Small intestine (tissue), 16 donors: ENCODE measurements at places on chromosomes 7 and 10.

GRCh38 chr7:128094686-128095085 lies 63.4 kb upstream of the LRRC4 start:
- DNase-seq, result no peak

DNA sequence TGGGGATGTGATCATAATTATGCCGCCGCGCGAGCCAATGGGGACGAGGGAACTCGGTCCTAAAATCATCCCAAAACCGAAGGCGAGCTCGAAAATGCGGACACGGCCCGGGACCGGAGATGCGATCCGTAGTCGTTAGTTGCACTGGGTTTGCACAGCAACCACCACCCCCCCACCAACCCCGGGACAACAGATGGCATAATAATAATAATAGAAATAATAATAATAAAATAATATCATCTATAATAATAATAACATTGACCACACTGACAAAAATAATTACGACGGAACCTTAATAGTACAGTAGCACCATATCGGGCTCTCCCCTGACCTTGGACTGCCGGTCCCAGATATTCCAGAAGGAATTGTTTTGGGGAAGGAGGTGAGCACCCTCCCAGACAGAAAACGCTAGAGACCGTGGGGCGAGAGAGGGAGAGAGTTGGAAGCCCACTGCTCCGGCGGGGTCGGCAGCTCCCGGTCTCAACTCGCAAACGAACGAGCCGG lies 1.1 kb upstream of the EMX2 start:
- DNase-seq, result no peak

DNA sequence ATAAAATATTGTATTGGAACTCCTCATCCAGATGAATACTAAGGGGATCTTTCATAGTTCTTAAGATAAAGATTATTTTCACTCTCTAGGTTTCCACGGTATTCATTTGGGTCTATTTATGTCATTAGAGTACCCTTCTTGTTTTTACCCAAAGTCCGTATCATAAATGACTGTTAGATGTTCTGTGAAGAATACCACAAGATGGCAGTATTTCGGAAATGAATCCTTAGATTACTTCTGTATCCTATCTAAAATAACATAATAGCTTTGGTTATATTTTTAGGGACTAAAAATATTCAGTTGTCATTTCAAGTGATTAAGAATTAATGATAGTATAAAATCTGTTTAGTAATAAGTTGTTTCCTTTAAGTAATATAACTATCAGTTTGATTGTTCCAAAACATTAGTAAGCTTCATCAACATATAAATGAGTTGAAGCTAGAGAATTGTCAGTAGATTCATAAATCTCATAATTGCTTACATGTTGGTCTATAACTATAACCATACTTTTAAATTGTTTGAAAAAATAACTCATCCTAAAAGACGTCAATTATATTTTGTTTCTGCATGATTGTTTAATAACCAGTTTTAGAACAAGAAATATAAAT lies 337.5 kb upstream of the KCND2 start:
- peak; percentile 18 for DNase-seq

GRCh38 chr7:91565499-91566401 lies 301.5 kb downstream of the FZD1 start:
- DNase-seq, result no peak

DNA sequence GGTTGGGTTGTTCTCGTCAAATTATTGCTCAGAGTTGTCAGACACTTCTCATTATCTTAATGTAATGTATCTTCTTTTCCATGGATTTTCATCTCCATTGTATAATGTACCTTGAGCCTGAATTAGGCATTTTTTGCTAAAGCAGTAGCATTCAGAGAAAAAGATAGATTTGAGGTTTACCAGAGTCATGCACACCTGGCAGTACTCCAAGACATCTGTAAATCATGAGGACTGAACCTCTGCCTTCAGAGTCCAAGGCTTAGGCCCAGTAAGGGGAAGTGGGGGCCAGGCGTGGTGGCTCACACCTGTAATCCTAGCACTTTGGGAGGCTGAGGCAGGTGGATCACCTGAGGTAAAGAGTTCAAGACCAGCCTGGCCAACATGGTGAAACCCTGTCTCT lies 624.3 kb upstream of the MBL2 start:
- DNase-seq, result no peak

GRCh38 chr7:41447450-41448042 lies 255.3 kb downstream of the INHBA start:
- no peak for DNase-seq

GRCh38 chr10:44467900-44468299 lies 83.0 kb upstream of the CXCL12 start:
- no peak for DNase-seq

GRCh38 chr7:107130487-107131220 lies 38.1 kb upstream of the HBP1 start:
- DNase-seq, result no peak

DNA sequence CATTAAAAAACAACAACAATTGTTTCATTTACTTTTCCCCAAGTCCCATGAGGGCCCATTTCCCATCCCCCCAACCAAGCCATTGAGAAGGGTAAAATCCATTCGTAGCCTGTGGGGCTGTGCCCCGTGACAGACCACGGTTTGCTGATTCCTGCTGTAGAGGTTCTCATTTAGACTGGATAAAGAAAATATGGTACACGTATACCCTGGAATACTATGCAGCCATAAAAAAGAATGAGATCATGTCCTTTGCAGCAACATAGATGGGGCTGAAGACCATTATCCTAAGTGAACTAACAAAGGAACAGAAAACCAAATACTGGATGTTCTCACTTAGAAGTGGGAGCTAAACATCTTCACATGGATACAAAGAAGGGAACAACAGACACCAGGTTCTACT lies 44.9 kb downstream of the ZNF783 start:
- DNase-seq, result no peak

GRCh38 chr7:2860627-2861133 lies 16.6 kb upstream of the GNA12 start:
- peak; percentile 79 for DNase-seq

DNA sequence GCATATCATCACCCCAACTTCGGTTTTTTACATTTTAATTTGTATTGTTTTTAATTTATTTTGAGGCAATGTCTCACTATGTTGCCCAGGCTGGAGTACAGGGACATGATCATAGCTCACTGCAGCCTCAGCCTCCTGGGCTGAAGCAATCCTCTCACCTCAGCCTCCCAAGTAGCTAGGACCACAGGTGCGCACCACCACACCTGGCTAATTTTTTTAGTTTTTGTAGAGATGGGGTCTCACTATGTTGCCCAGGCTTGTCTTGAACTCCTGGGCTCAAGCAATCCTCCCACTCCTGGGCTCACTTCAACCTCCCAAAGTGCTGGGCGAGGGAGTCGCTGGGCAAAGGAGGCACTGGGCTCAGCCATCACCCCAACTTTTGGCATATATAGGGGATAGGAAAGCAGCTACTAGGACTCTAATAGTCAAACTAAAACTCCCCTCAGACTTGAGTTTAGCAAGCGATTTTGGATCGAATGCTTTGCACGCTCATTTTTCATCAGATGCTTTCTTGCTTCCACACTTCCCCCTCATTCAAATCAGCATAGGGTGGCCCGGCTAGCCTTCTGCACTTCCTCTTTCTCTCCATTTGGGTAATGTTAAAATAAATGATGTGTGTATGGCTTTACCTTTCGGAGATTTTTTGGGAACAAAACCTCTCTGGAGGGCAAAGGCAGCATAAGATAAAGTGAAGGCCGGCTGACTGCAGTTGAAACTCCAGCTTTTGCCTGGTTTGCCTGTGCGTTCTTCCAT lies 20.8 kb upstream of the NMT2 start:
- DNase-seq, result no peak

DNA sequence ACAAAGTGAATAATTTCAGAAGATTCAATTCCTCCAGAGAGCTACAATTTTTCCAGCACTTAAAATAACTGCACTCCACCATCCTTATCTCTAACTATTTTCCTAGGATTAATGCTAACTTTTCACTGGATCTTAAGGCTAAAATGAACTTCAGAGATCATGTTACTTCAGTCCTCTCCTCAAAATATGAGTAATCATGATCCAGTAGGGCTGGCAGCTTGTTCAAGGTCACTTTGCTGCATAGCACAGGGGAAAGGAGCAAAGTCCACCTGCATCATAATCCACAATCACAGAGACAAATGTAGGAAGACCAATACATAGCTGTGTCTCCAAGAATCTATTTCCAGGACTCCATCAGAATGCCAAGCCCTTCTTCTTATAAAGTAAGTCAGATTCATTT lies 150.3 kb downstream of the LRRTM3 start:
- DNase-seq, result peak; percentile 2

- no peak for DNase-seq
Measured at GRCh38 chr7:2691011-2691707, 3.2 kb downstream of the AMZ1 start.

GRCh38 chr10:84837877-84838276 lies 509.5 kb downstream of the CCSER2 start:
- DNase-seq, result no peak

DNA sequence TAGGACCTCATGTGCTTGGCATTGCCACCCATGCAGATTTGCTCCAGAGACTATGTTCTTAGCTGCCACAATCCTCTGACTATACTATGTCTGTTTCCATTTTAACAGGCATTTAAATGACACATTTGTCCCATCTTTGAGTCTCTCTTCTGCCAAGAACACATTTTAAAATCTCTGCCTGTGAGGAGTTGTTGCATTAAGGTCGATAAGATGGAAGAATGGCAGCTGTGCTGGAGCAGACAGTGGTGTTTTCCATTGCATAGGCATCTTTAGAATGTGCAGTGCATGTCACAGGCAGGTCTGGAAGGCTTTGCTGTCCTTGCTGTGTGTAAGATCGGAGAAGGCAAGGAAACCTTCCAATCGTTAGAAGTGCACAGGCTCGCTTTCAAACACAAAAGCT lies 70.9 kb upstream of the CELF2 start:
- DNase-seq, result no peak

GRCh38 chr7:107882766-107883165 lies 8.2 kb upstream of the DLD start:
- DNase-seq, result no peak

DNA sequence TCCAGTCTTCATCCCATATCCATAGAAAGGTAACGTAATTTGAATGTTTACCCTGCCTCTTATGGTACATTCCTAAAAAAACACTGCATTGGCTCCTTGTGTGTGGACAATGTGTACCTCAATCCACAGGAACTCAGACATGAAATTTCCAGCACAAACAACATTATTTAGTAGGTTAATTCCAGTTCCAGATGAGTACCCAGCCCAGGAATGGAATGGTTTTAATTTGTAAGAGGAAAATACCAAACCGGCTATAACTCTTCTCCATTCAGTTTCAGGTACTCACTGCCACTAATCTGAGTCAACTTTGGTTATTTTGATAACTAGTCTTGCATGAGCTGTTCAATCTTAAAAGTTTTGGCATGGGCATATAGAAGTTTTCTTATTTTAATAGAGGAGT lies 39.0 kb downstream of the TFPI2 start:
- DNase-seq, result no peak

DNA sequence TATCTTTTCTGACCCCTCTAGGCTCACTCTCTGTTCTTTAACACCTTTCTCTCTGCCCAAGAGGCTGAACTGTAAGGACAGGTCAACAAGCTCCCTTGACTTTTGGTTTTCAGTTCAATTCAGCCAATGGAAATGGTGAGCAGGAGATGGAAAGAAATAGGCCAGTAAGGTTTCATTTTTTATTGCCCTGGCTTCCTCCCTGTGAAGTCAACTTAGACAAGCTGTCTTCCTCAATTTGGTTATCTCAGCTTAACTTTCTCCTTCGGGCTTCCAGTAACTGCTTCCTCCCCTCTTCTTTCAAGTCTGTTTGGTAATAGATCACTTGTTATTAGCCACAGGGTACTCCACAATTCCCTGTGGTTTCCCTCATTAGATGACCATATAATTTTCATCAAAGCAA lies 19.7 kb downstream of the LIPK start:
- no peak for DNase-seq

DNA sequence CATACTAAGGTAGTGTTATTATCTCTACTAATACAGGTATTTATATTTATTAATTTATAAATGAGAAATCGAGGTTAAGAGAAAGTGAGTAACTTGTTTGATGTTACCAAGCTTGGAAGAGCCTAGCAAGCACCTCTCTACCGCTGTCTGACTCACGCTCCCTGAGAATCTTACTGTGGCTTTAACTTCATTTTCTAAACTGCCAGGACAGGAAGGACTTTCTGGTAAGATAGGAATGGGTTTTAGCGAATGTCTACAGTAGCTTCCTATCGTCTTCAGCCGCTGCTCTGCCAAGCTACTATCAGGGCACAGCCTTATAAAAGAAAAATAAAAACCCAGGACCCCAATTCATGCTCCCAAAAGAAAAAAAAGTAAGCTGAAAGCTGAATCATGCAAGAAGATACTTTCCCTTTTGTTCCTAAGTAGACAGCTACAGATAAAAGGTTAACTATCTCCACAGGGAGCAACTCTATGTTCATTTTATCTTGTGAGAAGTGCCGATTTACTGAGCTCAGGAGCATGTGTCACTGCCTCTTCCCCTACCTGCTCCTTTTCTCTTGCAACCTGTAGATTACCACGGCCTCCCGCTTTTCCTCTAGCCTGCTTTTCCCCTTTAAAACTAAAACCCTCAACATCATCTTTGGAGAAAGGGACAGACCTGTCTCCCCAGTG lies 60.2 kb downstream of the THNSL1 start:
- DNase-seq, result no peak

GRCh38 chr7:148543-148931 lies 43.8 kb upstream of the FAM20C start:
- no peak for DNase-seq
